Aorta (tissue), 5 donors: ENCODE measurements at places on chromosomes 11 and 22. TPM values are rescaled to one million over a fixed set of nuclear protein-coding genes. Genes with fewer than 3 reads are reported as not detected.

DNA sequence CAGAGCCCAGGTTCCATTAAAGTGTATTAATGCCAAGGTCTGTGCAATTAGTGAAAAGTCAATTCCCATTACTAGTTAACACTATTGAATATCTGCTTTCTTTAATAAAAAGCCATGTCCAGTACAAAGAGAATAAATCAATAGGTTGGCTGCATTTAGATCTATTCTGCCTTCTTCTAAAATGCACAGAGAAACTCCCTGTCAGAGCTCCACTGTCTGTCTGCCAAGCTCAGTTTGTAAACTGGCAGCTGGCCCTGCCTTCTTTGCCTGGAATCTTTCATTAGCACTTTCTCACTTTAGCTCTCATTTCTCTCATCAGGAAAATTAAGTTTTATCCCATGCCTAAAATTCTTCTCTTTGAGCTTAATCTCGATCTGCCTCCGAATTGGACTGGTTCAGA, 35.6 kb downstream of the ARL14EP start:
- H3K36me3 ChIP-seq, result no peaks in the 10 kb centered on the region
- no peaks in the 10 kb centered on the region for H3K4me1 ChIP-seq
- H3K27ac ChIP-seq, result no peak overlapping the region
- no peaks in the 10 kb centered on the region for H3K27me3 ChIP-seq
- no peak for DNase-seq
- H3K4me3 ChIP-seq, result no peak overlapping the region

GRCh38 chr11:114277637-114278341, 18.4 kb upstream of the NNMT start:
- peaks cover 4% of the 10 kb centered on the region for H3K4me1 ChIP-seq
- H3K4me3 ChIP-seq, result no peak overlapping the region
- H3K27me3 ChIP-seq, result no peaks in the 10 kb centered on the region
- DNase-seq, result no peak
- H3K27ac ChIP-seq, result no peak overlapping the region
- H3K36me3 ChIP-seq, result peaks cover 1% of the 10 kb centered on the region

DNA sequence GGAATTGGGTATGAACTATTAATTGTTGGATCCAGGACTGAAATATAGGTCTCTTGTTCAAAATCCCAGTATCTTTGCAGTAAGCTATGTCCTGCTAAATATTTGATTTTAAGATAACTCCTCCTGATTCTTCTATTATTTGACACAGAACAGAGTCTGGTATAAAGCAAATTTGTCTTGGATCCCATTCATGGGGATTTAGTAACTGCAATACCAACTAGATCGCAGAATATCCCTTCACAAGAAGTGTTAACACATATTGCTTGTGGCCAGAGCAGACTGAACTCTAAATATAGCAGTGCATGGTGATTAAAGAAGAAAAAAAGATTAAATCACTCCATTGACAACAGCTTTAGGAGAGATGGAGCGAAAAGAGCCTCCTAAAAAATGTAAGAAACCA, 68.2 kb upstream of the ARHGAP42 start:
- H3K4me1 ChIP-seq, result no peaks in the 10 kb centered on the region
- H3K27me3 ChIP-seq, result no peaks in the 10 kb centered on the region
- H3K27ac ChIP-seq, result no peak overlapping the region
- no peak for DNase-seq

DNA sequence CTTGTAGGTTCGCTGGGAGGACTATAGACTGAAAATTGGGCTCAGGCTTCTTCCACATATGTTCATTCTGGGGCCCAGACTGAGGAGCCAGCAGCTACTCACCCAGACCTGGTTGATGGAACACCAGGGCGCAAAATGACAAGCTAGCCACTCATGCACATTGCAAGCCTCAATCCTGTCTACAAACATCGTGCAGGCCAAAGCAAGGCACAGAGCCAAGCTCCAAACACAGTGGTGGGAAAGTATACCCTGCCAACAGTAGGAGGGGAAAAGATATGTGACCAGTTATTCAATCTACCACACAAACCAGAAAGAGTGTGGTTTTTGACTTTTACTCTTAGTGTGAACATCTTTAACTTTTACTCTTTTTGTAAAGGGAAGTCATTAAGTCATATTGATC, 660.5 kb downstream of the NTM start:
- no peaks in the 10 kb centered on the region for H3K27me3 ChIP-seq
- no peaks in the 10 kb centered on the region for H3K36me3 ChIP-seq
- H3K4me3 ChIP-seq, result no peak overlapping the region

The DNAJB13 gene
- not detected for total RNA-seq
